ENCODE measurements at places on chromosomes 5 and 9. TPM values are rescaled to one million over a fixed set of nuclear protein-coding genes. Genes with fewer than 3 reads are reported as not detected.

- no peak for DNase-seq
Measured at GRCh38 chr9:6899274-6899673, 141.5 kb downstream of the KDM4C start.

The TAF11L5 gene
- total RNA-seq, result not detected

DNA sequence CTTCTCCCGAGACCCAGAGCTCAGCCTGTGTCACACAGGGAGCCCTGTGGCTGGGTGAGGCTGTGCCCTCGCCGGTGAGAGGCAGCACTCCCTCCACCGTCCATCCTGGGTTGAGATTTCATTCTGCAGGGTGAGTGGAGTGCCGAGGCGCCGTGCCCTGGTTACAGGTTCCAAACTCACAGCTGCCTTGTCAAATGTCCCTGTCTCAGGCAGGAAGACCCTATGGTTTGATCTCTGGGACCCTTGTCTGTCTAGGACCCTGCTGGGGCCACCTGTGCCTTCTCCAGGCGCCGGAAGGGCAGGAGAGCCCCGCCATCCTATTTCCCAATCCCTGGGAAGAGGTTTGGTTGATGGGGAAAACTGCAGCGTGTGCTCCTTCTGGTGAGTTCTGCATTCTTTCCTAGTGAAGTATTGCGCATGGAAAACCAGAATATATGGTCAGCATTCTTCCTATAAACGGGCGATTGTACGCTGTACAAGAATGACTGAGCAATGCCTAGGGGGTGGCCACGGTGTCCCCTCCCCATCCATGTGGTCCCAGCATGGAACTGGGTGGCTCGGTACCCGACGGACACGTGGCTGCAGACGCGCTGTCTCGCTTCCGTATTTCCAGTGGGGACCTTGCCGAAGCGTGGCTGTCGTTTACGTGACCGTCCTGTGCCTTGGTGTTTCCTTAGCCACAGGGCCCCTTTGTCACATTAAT, 95.9 kb upstream of the COL5A1 start:
- no peak for DNase-seq

DNA sequence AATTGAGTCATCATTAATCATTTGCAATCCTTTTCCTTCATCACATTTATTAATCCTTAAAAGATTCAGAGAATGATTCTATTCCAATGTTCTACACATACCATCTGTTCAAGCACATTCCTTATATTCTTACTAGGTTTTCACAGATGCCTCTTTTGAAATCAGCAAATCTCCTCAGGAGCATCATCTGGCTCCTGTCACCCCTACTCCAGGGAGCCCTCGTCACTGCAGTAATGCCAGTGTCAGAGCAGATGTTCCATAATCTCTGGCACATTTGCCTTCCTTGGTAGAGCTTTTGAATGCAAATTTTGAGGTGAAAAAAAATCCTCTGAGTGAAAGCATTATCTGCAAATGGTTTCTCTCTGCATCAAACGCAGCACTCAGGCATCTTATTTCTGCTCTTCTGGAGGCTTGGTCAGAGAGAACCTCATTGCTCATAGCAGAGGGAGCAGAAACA, 7.6 kb upstream of the KCNV2 start:
- no peak for DNase-seq

GRCh38 chr5:158014372-158014771, 155.4 kb upstream of the CLINT1 start:
- DNase-seq, result no peak

The SLC6A18 gene
- total RNA-seq, result not detected

The TMC1 gene
- total RNA-seq, result 0.99 TPM

DNA sequence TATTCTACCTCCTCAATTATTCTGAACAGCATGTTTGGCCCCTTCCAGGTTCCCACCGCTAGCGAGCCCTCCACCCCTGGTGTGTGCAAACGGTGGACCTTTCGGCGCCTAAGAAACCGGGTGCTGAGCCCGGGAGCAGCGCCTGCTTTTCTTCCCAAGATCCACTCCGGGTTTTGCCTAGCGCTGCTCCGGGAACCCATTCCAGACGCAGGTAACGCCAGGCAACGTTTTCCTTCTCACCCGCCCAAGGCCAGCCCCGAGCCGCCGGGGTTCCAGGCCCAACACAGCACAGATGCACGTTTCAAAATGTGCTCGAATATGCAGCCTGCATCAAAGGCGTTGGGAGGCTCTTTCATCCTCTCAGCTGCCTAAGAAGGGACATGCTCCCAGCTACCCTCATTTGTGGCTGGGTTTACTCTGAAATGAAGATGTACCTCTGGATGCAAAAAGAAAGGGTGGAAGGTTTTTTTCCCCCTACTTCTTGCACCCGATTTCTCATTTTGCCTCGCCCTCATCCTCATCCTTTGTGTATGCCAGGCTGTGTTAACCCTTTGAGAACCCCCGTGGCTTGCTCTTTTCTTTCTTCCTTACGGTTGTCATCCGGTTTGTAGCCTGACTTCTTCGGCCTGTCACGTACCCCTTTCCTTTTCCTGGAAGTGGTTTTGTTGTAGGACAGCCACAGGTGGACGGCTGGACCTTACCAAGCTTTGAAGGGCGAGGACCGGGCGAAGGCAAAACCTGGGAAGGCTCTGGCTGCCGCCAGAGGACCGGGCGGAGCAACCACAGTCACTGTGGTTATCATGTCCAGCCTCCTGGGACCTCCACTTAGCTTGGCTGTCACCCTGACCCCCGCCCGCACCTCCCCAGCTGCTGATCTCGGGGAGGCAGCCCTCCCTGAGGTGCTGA, 226.9 kb downstream of the SMARCA2 start:
- DNase-seq, result peak; percentile 66

The SLCO6A1 gene
- not detected for total RNA-seq

DNA sequence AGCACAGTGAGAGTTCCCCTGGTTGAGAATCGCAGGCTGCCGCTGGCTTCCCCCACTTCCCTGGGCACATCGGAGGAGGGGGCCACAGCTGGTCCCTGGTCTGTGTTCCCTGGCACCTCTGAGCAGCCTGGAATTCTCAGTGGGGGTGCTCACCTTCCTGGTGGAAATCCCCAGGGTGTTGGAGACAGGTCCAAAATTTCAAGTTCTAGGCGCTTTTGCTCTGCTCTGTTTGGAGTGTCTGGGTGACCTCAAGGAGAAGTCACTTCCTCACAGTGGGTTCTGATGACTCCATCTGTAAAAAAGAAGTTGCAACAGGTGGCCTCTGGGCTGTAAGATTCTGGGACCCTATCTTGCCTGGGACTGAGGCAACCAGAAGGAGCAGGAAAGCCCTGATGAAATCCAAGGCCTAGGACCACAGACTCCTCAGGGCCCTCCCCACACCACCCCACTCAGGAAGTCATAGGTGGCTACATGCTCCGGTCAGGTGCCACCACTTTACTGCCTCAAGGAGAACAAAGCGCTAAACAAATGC, at the start of gene TRAF1:
Gene TRAF1, minus strand, starts transcription at position 400 of the 532 bp plus-strand sequence. CDS start 721 bp downstream, outside the sequence.
- no peak for DNase-seq

GRCh38 chr9:80090317-80090716, 518.6 kb downstream of the TLE4 start:
- no peak for DNase-seq

The FAM221B gene
- total RNA-seq, result not detected

- no peak for DNase-seq
Measured at GRCh38 chr9:115202181-115202580, 84.2 kb upstream of the TNC start.

The MAN1B1 gene
- total RNA-seq, result 76.7 TPM

Measured in pulmonary artery endothelial cell (primary cell).